ENCODE measurements at places on chromosomes 13 and 19. TPM values are rescaled to one million over a fixed set of nuclear protein-coding genes. Genes with fewer than 3 reads are reported as not detected.
A peak's percentile ranks its signal among the peaks of the same experiment; 100 is the strongest.

Gene CILP2
- total RNA-seq = 1.0 TPM

Gene NKG7
- not detected for total RNA-seq

- H3K27ac ChIP-seq = no peak overlapping the region
- no peaks in the 10 kb centered on the region for H3K36me3 ChIP-seq
- H3K27me3 ChIP-seq = no peaks in the 10 kb centered on the region
- DNase-seq = no peak
- no peaks in the 10 kb centered on the region for H3K4me1 ChIP-seq
- H3K4me3 ChIP-seq = no peak overlapping the region
Observed at GRCh38 chr19:9672893-9673292, 2.0 kb downstream of the ZNF562 start.

GRCh38 chr19:28711411-28711810 is 501.5 kb downstream of the UQCRFS1 start:
- no peaks in the 10 kb centered on the region for H3K27me3 ChIP-seq
- no peaks in the 10 kb centered on the region for H3K36me3 ChIP-seq
- no peak for DNase-seq
- H3K4me1 ChIP-seq = no peaks in the 10 kb centered on the region

DNA sequence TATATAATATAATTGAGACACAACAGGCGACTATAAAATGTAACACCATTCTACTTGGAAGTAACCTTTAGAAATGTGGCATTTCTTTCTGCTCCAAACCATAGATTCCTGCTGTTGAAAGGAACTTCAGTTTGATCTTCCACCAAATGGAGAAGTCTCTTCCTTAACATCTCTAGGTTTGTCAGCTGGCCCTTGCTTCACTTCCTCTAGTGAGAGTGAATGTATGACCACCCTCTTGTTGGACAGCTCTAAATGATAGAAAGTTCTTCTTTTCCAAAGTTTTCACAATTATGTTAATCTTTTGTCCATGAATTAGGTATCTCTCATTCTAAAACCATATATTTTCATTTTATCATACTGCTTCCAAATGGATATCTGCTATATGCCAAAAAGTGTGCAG is 13.8 kb upstream of the COG6 start:
- H3K4me3 ChIP-seq = no peak overlapping the region
- no peaks in the 10 kb centered on the region for H3K4me1 ChIP-seq
- no peaks in the 10 kb centered on the region for H3K36me3 ChIP-seq
- H3K27me3 ChIP-seq = no peaks in the 10 kb centered on the region

DNA sequence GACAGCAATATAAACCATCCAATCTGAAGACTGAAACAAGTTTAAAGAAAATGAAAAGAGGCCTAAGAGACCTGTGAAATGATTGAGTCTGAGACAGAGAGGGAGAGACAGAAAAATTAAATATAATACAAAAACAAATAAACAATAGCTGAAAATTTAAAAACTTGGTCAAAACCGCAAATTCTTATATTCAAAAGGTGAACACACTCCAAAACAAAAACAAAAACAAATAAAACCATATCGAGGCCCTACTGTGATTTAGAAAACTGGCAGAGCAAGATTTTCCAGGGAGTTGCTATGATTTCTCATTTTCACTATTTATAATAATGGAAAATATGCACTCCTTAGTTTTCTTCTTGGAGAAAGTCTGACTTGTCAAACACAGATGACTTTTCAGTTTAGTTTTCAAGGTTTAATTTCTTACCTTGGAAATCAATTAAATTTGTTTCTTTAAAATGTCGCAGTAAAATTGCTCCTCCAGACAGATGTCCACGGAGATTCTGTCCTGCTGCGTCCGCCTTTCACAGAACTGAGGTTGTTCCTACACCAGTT is 1420.3 kb downstream of the UQCRFS1 start:
- H3K4me3 ChIP-seq = peak overlapping the region; percentile 83
- no peak for DNase-seq
- H3K27me3 ChIP-seq = no peaks in the 10 kb centered on the region
- no peaks in the 10 kb centered on the region for H3K36me3 ChIP-seq
- no peaks in the 10 kb centered on the region for H3K4me1 ChIP-seq
- H3K27ac ChIP-seq = no peak overlapping the region

DNA sequence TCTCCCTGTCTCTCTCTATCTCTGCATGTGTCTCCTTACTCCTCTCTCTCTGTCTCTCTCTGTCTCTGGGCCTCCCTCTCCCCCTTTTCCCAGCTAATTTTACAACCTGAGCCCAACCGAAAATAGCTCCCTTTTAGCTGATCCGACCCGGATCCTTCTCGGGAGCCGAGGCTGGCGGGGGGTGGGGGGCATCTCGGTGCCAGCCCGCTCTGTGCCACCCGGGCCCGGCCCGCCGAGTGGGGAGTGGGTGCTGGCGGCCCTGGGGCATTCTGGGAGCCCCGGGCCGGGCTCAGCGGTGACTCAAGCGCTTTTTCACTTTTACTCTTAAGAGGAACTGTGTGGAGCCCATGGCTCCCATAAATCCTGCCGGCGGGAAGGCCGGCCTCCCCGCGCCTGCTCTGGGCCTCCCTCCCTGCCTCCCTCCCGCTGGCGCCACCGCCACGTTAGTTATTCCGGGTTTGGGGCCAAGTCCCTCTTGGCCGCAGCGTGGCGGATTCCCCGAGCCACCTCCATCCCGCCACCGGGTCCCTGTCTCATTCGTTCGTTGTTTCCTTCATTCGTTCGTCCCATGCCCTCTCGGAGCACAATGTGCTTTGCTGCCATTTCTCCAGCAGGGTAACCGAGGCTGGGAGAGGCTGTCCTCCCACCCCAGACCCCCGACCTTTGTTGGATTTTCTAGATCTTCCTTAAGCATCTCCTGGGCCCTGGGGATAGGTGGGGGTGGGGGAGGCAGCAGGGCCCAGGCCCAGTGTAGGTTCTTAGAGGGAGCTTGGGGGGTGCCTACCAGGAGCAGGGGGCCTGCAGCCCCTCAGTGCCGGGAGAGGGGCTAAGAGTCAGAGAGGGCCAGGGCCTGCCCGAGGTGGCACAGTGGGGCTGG is 3.2 kb downstream of the NFIC start:
- H3K36me3 ChIP-seq = no peaks in the 10 kb centered on the region
- DNase-seq = peak; percentile 57
- H3K27ac ChIP-seq = no peak overlapping the region
- H3K4me1 ChIP-seq = peaks cover 20% of the 10 kb centered on the region
- peak overlapping the region; percentile 34 for H3K4me3 ChIP-seq

DNA sequence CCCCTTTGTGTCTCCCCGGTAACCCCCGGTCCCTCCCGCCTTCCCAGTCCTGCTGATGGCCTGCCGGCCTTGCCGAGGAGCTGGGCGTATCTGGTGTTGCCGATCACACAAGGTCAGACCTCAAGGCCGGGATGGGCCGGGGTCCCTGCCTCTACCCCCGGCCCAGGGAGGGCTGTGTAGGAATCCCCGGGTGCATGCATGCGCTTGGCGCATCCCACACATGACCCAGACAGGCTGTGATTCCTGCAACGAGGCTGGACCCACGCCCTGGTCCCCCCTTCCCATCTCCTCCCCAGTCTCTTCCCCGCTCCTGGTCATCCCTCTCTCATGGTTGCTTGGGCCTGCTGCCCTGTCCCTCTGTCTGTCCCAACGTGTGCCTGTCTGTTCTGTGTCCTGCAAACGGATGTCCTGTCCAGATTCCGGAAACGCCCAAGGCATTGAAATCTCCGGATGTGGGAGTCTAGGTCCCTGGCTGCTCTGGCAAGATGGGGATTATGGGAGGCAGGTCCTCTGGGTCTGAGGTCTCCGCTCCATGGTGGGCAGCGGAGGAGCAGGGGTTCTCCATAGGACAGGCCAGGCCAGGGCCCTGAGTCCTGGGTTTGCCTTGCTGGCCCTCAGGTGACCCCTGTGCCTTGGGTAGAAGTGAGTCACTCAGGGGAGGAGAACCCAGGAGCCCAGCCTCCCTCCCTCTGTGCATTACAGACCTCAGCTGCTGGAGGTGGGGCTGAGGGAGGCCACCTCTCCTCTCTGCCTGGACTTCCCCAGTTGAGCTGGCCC is 1.6 kb downstream of the PKN1 start:
- H3K4me1 ChIP-seq = peaks cover 10% of the 10 kb centered on the region
- no peak for DNase-seq
- peak overlapping the region; percentile 94 for H3K4me3 ChIP-seq
- peaks cover 19% of the 10 kb centered on the region for H3K27me3 ChIP-seq
- H3K36me3 ChIP-seq = no peaks in the 10 kb centered on the region
- H3K27ac ChIP-seq = no peak overlapping the region

DNA sequence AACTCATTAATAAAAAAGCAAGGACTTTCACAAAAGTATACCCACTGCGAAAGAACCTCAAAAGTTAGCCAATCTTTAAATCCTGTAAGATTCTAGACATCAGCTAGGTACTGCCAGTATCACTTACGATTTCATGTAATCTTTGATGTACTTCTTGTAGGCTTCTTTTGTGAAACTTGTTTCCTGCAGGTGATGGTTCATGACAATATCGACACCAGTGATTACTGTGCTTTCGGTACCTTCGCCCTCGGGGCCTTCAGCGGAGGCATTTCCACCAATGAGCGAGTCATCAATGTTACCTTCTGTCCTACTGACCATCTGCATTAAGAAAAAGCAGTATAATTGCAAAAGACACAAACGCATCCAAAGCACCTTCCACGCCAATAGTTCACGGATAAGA is 1.1 kb downstream of the TPT1 start:
- no peaks in the 10 kb centered on the region for H3K27me3 ChIP-seq
- peak overlapping the region; percentile 87 for H3K4me3 ChIP-seq
- H3K36me3 ChIP-seq = peaks cover 27% of the 10 kb centered on the region
- DNase-seq = no peak
- H3K27ac ChIP-seq = peak overlapping the region; percentile 99

DNA sequence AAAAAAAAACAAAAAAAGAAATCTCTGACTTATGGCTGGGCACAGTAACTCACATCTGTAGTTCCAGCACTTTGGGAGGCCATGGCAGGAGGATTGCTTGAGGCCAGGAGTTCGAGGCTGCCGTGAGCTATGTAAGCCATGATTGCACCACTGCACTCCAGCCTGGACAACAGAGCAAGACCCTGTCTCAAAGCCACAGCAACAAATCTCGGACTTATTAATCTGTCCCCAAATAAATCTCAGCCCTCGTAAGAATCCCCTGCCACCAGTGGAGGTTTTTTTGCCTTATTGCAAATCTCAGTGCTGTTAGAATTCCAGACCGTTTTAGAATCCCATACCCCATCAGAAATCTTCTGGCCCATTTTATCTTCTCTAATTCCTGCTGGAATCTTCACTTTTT is 4.9 kb downstream of the SHKBP1 start:
- H3K36me3 ChIP-seq = no peaks in the 10 kb centered on the region
- H3K4me3 ChIP-seq = no peak overlapping the region
- no peaks in the 10 kb centered on the region for H3K27me3 ChIP-seq
- DNase-seq = no peak
- no peaks in the 10 kb centered on the region for H3K4me1 ChIP-seq

DNA sequence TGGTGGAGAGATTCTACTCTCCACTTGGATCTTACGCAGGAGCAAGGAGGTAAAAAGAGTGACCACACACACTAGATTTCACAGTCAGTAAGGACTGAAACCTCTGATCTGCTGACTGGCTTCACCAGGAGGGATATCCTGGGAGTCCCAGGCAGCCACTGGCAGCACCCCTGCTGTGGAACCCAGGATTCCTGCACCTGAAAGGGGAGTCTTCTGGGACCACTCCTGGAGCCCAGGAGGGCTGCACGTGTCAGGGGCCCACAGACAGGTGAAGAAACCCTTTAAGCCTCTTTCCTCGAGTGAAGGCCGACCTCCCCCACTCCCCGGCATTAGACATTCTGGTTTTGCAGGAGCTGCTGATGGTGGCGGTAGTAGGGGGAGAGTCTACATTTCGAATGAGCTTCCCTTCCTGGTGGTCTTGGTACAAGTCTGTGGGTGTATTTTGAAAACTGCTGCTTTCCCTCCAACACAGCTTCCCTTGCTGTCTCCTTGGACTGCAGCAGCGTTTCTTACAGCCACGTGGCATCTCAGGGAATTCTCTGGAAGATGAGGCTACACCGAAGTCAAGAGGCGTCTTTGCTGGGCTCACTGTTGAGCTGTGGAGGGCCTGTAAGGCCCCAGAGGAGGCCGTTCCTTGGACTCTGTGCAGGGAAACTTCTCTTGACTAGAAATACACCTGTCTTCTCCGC is 62.6 kb downstream of the ALOX5AP start:
- no peak overlapping the region for H3K27ac ChIP-seq
- peaks cover 16% of the 10 kb centered on the region for H3K4me1 ChIP-seq
- H3K4me3 ChIP-seq = no peak overlapping the region
- no peaks in the 10 kb centered on the region for H3K36me3 ChIP-seq
- H3K27me3 ChIP-seq = no peaks in the 10 kb centered on the region
- DNase-seq = no peak

GRCh38 chr19:53112286-53112685 is 9.1 kb upstream of the ZNF160 start:
- H3K27me3 ChIP-seq = no peaks in the 10 kb centered on the region
- no peak for DNase-seq
- H3K27ac ChIP-seq = no peak overlapping the region
- H3K36me3 ChIP-seq = peaks cover 18% of the 10 kb centered on the region
- H3K4me3 ChIP-seq = no peak overlapping the region

- peaks cover 32% of the 10 kb centered on the region for H3K4me1 ChIP-seq
- peak overlapping the region; percentile 25 for H3K27ac ChIP-seq
- H3K27me3 ChIP-seq = no peaks in the 10 kb centered on the region
Observed at GRCh38 chr19:38697641-38698071, 46.6 kb downstream of the CAPN12 start.

- no peak for DNase-seq
- no peaks in the 10 kb centered on the region for H3K36me3 ChIP-seq
- no peak overlapping the region for H3K4me3 ChIP-seq
- no peaks in the 10 kb centered on the region for H3K4me1 ChIP-seq
- no peaks in the 10 kb centered on the region for H3K27me3 ChIP-seq
- H3K27ac ChIP-seq = no peak overlapping the region
Observed at GRCh38 chr13:30816736-30817135, 81.4 kb downstream of the ALOX5AP start.

- no peak for DNase-seq
- no peak overlapping the region for H3K4me3 ChIP-seq
- H3K27me3 ChIP-seq = no peaks in the 10 kb centered on the region
- no peaks in the 10 kb centered on the region for H3K4me1 ChIP-seq
- H3K36me3 ChIP-seq = no peaks in the 10 kb centered on the region
Observed at GRCh38 chr19:15643387-15643786, 2.7 kb downstream of the CYP4F3 start.

DNA sequence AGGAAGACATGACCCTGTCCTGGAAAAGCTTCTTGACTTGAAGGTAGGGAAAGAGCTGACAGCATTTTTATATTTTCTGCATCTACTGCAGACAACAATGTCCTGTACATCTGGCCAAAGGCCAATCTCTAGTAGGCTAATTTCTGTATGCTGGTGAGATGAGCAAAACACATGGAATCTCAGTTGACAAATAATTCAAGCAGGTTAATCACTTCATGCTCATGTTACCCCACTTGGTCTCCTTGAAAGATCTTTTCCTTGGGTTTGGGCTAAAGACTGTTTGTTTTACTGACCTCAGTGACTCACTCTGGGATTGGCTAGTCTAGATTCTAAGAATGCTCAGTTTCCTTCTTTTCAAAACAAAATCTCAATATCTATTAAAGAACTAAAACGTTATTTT is 298.8 kb downstream of the LMO7 start:
- no peak for DNase-seq
- H3K4me3 ChIP-seq = no peak overlapping the region
- H3K36me3 ChIP-seq = no peaks in the 10 kb centered on the region
- H3K4me1 ChIP-seq = no peaks in the 10 kb centered on the region
